Sigmoid colon (tissue), 7 donors: ENCODE measurements at places on chromosomes 12 and 14. TPM values are rescaled to one million over a fixed set of nuclear protein-coding genes. Genes with fewer than 3 reads are reported as not detected.

GRCh38 chr14:21990116-21990515, 316.5 kb upstream of the OR4E1 start:
- DNase-seq: no peak

- DNase-seq: no peak
Measured at GRCh38 chr14:77248666-77249065, 22.3 kb downstream of the NGB start.

DNA sequence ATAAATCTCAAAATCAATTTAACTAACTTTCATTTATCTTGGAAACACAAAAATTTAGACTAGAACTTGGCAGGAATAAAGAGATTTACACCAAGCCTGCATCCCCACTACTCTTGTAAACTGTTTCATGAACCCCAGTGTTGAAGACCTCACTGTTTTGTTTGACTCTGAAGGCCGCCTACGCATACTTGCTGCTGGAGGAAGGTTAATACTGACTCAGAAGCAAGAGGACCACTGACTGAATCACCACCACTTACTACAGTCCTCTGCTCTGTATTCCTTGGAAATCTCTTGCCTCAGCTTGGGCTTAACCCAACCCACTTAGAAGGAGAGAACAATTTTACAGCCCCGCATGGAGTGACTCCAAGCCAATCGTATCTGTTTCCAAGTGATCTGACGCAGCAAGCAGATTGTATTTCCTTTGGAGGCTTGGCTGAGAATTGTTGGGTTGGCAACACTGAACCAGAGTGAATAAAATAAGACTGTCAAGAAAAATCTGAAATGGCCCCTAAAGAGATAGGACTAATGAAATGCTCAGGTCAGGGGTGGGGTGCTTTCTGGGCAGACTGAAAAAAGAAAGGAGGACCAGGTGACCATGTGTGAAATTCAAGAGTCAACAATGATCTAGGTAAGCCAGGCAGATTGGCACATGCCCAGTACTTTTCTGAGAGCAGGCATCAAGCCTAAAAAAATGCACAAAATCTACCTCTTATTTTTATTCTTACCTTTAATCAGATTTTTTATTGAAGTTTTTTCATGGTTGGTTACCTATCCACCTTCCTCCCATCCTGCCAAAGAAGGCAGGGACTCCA, 248.6 kb downstream of the ZFP36L1 start:
- DNase-seq: peak; percentile 97

GRCh38 chr14:37903343-37904191, 304.1 kb upstream of the SSTR1 start:
- no peak for DNase-seq

- DNase-seq: no peak
Measured at GRCh38 chr14:24289649-24290280, 9.8 kb downstream of the DHRS1 start.

DNA sequence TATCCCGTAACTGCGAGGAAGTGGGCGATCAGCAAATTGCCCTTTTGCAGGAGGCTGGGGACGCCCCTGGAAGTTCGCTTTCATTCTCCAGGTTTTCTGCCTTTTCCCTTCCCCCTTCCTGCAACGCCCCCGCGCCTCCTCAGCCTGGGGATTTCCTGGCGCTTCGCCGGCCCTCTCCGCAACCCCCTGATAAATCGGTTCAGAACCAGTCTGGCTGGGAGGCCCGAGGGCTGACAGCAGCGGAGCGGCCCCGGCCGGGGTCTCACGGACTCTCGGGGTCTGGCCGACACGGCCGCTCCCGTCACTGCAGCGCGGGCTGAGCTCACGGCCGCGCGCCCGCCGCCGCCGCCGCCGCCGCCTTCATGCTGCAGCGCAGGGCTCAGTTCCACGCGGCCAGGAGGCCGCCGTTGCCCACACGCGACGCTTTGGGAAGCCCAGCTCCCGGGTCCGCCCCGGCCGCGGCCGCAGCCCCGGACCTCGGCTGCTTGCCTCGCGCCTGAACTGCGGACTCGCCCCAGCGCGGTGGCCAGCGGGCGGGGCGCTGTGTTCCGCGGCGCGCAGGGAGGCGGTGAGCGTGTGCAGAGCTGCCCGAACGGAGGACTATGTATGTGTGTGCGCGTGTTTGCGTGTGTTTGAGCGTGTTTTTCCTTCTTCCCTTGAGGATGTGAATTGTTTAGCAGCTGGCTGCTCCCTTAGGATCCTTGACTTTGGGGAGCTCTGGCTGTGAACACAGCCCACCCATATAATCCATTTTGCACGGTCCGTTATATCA, at the start of gene LRFN5:
Gene LRFN5 (plus strand): TSS at position 345 of the 772 bp plus-strand sequence.
- DNase-seq: peak; percentile 67

- DNase-seq: no peak
Measured at GRCh38 chr14:50191499-50191898, 39.9 kb downstream of the SOS2 start.

DNA sequence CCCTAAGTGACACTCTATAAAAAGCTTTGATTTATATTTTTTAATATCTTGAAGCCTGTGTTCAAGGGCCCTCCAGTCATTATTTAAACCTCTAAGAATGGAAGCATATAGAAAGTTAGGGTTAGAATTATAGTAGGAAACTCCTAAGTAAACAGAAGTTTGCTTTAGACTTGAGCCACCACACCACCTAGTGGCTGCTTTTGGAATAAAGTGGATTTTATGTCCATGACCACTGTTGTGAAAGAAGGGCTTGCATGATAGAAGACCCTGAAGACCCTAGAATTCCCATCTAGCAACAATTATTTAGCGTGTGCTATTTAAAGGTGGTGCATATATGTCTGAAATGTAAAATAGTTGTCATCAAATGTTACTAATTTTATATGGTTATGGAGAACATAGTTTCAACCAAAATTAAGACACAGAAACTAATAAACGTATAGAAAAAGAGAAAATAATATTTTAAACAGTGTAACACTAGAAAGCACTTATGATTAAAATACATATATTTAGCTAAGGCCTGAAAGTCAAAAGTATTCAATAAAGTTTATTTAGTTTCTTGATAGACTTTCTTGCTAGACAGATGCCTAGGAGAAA, 21.3 kb downstream of the LRRIQ1 start:
- no peak for DNase-seq

GRCh38 chr12:121535150-121536053, 45.4 kb downstream of the KDM2B start:
- peak; percentile 65 for DNase-seq

DNA sequence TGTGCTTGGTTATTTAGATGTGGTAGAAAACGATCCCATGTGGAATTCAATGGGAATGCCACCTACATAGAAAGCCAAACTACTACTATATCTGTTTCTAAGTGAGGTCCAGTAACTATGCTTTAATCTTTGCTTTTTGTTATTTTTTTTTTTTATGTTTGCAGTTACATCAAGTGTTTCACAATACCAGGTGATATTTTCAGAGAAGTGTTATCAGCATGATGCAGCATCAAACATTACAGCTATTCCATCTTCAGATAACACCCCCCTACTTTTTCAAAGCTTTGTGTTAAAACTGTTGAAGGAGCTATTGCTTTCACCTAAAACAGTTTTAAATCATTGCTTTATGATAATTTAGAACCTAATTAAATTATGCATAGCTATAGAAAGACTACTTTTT, 163.8 kb upstream of the SLC16A7 start:
- no peak for DNase-seq

DNA sequence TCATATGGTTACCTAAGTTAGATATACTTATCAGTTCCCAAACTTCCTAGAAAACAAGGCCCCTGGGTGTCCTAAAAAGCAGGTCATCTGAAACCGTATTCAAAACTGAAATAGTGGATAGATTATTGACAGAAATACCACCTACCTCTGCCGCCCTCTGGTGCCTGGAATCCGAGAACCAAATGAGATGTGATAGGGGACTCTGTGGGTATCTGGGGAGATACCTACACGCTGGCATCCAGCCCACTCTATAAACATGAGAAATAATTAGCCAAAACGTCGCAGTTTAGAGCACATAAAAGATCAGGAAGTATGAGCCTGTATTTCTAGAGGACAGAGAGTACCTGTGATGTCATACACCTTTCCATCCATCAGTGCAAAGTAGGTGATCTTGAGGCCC, 4.4 kb downstream of the ORMDL2 start:
- DNase-seq: no peak

- DNase-seq: no peak
Measured at GRCh38 chr12:56398324-56398723, 35.7 kb upstream of the APOF start.

DNA sequence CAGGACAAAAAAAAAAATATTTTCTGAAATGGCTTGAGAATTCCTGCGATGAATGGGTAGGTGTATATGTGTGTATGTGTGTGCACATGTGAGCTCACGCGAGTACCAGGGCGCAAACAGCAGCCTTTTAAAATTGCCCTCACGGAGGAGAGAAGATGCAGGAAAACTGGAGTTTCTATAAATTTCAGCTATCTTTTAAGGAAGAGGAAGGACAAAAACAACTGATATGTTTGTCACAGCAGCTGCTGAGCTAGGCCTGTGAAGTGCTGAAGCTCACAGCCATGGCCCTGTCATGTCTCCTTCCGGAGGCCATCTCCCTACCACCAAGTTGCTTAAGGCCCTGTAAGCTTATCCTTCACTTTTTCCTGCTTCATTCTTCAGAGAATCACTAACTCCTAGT, 40.8 kb downstream of the DUSP16 start:
- no peak for DNase-seq

DNA sequence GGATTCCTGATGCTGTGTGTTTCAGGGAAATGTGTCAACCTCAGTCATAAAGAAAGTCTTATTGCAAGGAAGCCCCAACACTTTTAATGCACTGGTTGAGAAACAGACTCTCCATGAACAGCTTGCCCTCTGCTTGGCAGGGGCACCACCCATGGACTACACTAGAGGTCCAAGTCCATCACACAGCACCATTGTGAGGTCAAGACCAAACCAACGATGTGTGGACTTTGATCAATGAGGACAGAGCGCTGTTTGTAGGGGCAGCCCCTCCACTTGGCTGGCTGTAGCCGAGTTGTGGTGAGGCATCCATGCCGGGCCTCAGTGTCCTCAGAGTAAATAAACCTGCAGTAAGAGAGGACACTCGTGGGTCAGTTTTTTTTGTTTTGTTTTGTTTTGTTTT, 29.8 kb downstream of the ZFYVE21 start:
- peak; percentile 25 for DNase-seq

Gene LGMN
- 74.1 TPM for total RNA-seq

Gene JPH4
- 2.5 TPM for total RNA-seq

Gene PNMA1
- total RNA-seq: 63.1 TPM

Gene CCDC177
- total RNA-seq: not detected

Gene SCN8A
- total RNA-seq: 0.41 TPM
